ENCODE measurements at places on chromosomes 16 and 17. TPM values are rescaled to one million over a fixed set of nuclear protein-coding genes. Genes with fewer than 3 reads are reported as not detected.

GRCh38 chr17:76920364-76921139, 52.3 kb downstream of the MGAT5B start:
- no peaks in the 10 kb centered on the region for H3K27me3 ChIP-seq
- no peaks in the 10 kb centered on the region for H3K36me3 ChIP-seq
- no peak overlapping the region for H3K4me3 ChIP-seq
- H3K4me1 ChIP-seq = no peaks in the 10 kb centered on the region
- no peak overlapping the region for H3K27ac ChIP-seq

- H3K27ac ChIP-seq = no peak overlapping the region
- no peaks in the 10 kb centered on the region for H3K36me3 ChIP-seq
- no peak for DNase-seq
- peaks cover 14% of the 10 kb centered on the region for H3K4me1 ChIP-seq
- peaks cover 55% of the 10 kb centered on the region for H3K27me3 ChIP-seq
Measured at GRCh38 chr17:6712058-6712853, 913 bp downstream of the SLC13A5 start.

GRCh38 chr17:1224330-1224729, 44.5 kb upstream of the ABR start:
- peaks cover 3% of the 10 kb centered on the region for H3K4me1 ChIP-seq
- H3K36me3 ChIP-seq = no peaks in the 10 kb centered on the region
- no peak for DNase-seq
- H3K27ac ChIP-seq = no peak overlapping the region
- no peak overlapping the region for H3K4me3 ChIP-seq

DNA sequence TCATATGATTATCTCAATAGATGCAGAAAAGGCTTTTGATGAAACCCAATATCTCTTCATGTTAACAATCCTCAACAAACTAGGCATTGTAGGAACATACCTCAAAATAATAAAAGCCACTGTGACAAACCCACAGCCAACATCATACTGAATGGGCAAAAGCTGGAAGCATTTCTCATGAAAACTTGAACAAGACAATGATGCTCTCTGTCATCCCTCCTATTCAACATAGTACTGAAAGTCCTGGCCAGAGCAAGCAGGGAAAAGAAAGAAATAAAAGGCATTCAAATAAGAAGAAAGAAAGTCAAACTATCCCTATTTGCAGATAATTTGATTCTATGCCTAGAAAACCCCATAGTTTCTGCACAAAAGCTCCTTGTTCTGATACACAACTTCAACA, 999.2 kb upstream of the GOT2 start:
- H3K27me3 ChIP-seq = no peaks in the 10 kb centered on the region
- no peak overlapping the region for H3K4me3 ChIP-seq
- no peaks in the 10 kb centered on the region for H3K4me1 ChIP-seq
- no peak overlapping the region for H3K27ac ChIP-seq

- H3K36me3 ChIP-seq = no peaks in the 10 kb centered on the region
- no peak overlapping the region for H3K27ac ChIP-seq
- peaks cover 9% of the 10 kb centered on the region for H3K27me3 ChIP-seq
- no peak for DNase-seq
- H3K4me3 ChIP-seq = no peak overlapping the region
Measured at GRCh38 chr17:45013021-45013997, 38.1 kb downstream of the DCAKD start.

GRCh38 chr16:12314653-12315185, 338.2 kb downstream of the SNX29 start:
- H3K4me1 ChIP-seq = peaks cover 7% of the 10 kb centered on the region
- no peak overlapping the region for H3K27ac ChIP-seq
- H3K36me3 ChIP-seq = no peaks in the 10 kb centered on the region

GRCh38 chr16:66473654-66474519, 46.8 kb downstream of the BEAN1 start:
- peak overlapping the region; percentile 9 for H3K27ac ChIP-seq
- no peak overlapping the region for H3K4me3 ChIP-seq
- H3K36me3 ChIP-seq = no peaks in the 10 kb centered on the region
- H3K4me1 ChIP-seq = peaks cover 23% of the 10 kb centered on the region
- no peaks in the 10 kb centered on the region for H3K27me3 ChIP-seq

DNA sequence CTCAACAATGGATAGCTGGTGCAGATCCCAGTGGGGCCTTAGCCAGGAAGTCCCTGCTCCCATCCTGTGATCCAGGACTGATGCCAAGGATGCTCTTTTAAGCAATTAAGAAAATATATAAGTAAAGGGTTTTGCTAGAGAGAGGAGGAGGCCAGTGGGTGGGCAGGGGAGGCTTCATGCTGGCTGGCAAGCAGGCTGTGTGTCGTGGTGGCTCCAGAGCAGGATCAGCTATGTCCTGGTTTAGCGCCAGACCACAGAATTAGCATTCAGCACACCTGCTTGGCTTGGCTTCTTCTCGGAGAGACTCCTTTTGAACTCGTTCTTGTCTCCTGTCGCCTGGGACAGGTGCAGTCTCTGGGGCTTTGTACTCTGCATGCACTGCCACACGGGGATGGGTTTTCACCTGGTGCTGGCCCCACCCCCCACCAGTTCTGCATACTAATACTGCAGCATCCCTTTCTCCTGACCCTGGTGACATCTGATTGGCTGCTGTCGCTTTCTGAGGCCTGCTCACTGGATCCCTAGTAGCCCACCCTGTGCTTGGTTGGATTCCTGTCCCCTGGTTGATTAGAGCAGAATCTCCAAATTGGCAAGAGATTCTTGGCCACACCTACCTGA, 66.1 kb downstream of the PLD6 start:
- H3K4me1 ChIP-seq = peaks cover 10% of the 10 kb centered on the region
- no peak overlapping the region for H3K27ac ChIP-seq
- DNase-seq = no peak
- H3K27me3 ChIP-seq = no peaks in the 10 kb centered on the region

- peaks cover 10% of the 10 kb centered on the region for H3K27me3 ChIP-seq
- H3K27ac ChIP-seq = peak overlapping the region; percentile 46
- peak; percentile 92 for DNase-seq
- peaks cover 58% of the 10 kb centered on the region for H3K4me1 ChIP-seq
Measured at GRCh38 chr16:75108792-75109731, 7.5 kb downstream of the LDHD start.

DNA sequence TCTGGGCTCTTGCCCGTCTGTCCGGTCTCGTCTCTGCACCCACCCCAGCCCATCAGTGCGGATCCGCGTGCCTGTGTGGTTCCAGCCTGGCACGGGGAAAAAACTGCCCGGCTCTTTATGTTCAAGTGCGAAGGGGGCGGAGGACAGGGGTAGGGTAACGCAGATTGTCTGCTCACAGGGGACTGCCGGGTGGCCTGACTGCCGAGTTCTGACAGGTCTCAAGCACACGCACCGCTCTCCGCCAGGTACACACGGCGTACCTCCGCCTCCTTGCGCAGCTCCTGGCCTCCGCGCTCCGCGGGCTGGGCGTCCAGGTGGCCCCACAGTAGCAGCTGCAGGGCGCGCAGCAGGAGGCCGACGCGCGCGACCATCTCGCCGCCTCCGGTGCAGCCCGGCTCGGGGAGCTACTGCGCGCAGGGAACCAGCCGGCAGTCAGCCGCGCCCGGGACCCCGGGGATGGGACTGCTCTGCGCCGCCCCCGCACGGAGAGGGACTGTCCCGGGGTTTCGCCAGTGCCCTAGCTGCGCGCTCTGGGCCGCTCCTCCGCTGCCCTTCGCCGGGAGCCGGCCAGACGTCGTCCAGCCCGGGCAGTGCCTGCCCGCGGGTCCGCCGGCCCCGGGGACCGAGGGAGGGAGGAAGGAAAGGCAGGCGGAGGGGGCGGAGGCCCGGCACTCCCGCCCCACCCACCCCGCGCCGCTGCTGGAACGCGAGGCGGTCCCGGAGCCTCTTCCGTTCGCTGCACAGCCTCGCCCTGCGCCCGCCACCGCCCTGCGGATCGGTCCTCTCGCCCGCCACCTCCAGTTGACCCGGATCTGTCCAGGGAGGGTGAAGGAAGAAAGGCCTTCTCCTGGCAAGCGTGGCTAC, at the start of gene MMP28:
TSS of gene MMP28 (minus strand) at position 635 of the 864 bp plus-strand sequence. CDS start at position 371, 264 bp downstream.
- H3K27me3 ChIP-seq = peaks cover 20% of the 10 kb centered on the region
- peak within 1 kb of the TSS; percentile 68 for H3K4me3 ChIP-seq
- DNase-seq = peak; percentile 64
- peaks cover 17% of the 10 kb centered on the region for H3K4me1 ChIP-seq
- H3K27ac ChIP-seq = no peak within 1 kb of the TSS

- no peaks in the 10 kb centered on the region for H3K36me3 ChIP-seq
- no peaks in the 10 kb centered on the region for H3K27me3 ChIP-seq
- no peak overlapping the region for H3K27ac ChIP-seq
- no peak for DNase-seq
- peaks cover 3% of the 10 kb centered on the region for H3K4me1 ChIP-seq
Measured at GRCh38 chr16:14280541-14280940, 209.4 kb downstream of the MRTFB start.

GRCh38 chr16:13429416-13429815, 490.5 kb upstream of the ERCC4 start:
- no peaks in the 10 kb centered on the region for H3K4me1 ChIP-seq
- H3K27me3 ChIP-seq = no peaks in the 10 kb centered on the region
- H3K36me3 ChIP-seq = no peaks in the 10 kb centered on the region
- no peak overlapping the region for H3K4me3 ChIP-seq
- DNase-seq = no peak

- no peak overlapping the region for H3K27ac ChIP-seq
- H3K4me1 ChIP-seq = no peaks in the 10 kb centered on the region
- no peak for DNase-seq
- no peak overlapping the region for H3K4me3 ChIP-seq
- H3K27me3 ChIP-seq = peaks cover 1% of the 10 kb centered on the region
Measured at GRCh38 chr17:70702683-70703255, 533.4 kb downstream of the KCNJ2 start.

- H3K4me3 ChIP-seq = no peak overlapping the region
- no peaks in the 10 kb centered on the region for H3K36me3 ChIP-seq
- no peak overlapping the region for H3K27ac ChIP-seq
Measured at GRCh38 chr17:10055262-10055975, 143.0 kb downstream of the GAS7 start.

- no peak for DNase-seq
- peaks cover 10% of the 10 kb centered on the region for H3K4me1 ChIP-seq
- H3K27me3 ChIP-seq = no peaks in the 10 kb centered on the region
- H3K27ac ChIP-seq = no peak overlapping the region
- no peak overlapping the region for H3K4me3 ChIP-seq
Measured at GRCh38 chr17:65541453-65541852, 20.0 kb downstream of the AXIN2 start.

- no peak overlapping the region for H3K4me3 ChIP-seq
- no peaks in the 10 kb centered on the region for H3K36me3 ChIP-seq
- H3K27me3 ChIP-seq = no peaks in the 10 kb centered on the region
- no peak overlapping the region for H3K27ac ChIP-seq
- no peak for DNase-seq
Measured at GRCh38 chr17:63099425-63099824, 133.4 kb downstream of the TANC2 start.

GRCh38 chr16:83045790-83046189, 419.0 kb downstream of the CDH13 start:
- H3K4me1 ChIP-seq = no peaks in the 10 kb centered on the region
- no peak overlapping the region for H3K27ac ChIP-seq
- no peaks in the 10 kb centered on the region for H3K36me3 ChIP-seq
- no peak for DNase-seq

- peak overlapping the region; percentile 80 for H3K27ac ChIP-seq
- H3K27me3 ChIP-seq = no peaks in the 10 kb centered on the region
- peak overlapping the region; percentile 15 for H3K4me3 ChIP-seq
- DNase-seq = peak; percentile 59
- peaks cover 71% of the 10 kb centered on the region for H3K4me1 ChIP-seq
Measured at GRCh38 chr17:40331743-40332641, 23.0 kb downstream of the RARA start.

DNA sequence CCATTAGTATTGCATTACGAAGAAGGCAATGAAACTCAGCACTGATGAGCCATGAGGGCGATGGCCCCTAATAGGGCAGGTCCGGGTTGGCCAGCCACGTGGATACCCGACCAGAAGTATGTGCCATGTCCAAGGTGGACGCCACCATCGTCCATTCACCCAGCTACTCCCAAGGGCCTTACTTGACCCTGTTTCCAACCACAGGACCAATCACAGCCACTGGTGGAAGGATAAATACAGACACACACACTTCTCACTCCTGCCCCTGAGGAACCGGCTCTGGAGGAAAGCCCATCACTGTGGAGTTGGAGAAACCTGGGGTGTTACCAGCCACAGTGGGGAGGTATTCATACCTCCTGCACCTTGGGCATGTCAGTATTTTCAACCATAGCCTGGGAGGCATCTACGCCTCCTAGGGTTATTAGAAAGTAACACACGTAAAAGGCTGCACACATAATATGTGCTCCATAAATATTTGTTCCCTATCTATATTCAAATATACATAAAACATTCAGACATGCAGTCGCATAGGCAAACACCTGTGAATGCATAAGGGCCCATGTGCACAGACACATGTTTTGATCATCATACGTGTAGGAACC, 5.4 kb upstream of the ITGA3 start:
- peaks cover 26% of the 10 kb centered on the region for H3K4me1 ChIP-seq
- H3K36me3 ChIP-seq = no peaks in the 10 kb centered on the region
- no peak for DNase-seq
- H3K4me3 ChIP-seq = no peak overlapping the region

DNA sequence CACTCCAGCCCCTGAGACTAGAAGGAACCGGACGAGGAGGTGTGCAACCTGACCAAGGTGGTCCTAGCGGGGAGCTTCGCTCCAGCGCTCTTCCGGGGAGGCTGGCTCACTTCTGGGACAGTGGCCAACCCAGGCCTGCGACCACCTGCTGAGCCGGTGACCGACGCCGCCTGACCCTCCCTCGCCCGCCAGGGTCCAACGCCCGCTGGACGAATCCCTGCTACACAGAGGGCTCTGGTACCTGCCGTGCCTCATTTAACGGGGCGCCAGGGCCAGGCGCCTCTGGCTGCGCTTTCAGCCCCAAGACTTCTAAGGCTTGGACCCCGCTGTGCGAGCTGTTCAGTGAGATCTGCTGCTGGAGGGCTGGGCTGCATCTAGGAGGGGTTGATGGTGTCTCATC, 99.5 kb upstream of the KCNJ18 start:
- H3K27ac ChIP-seq = no peak overlapping the region
- no peak overlapping the region for H3K4me3 ChIP-seq
- DNase-seq = no peak
- no peaks in the 10 kb centered on the region for H3K36me3 ChIP-seq

- no peak overlapping the region for H3K27ac ChIP-seq
- H3K4me1 ChIP-seq = no peaks in the 10 kb centered on the region
- DNase-seq = no peak
Measured at GRCh38 chr16:14017886-14018285, 53.2 kb upstream of the MRTFB start.

GRCh38 chr17:13931800-13932460, 137.4 kb upstream of the COX10 start:
- H3K27me3 ChIP-seq = no peaks in the 10 kb centered on the region
- H3K36me3 ChIP-seq = peaks cover 2% of the 10 kb centered on the region
- no peaks in the 10 kb centered on the region for H3K4me1 ChIP-seq
- no peak overlapping the region for H3K4me3 ChIP-seq

The ABCA6 gene
- total RNA-seq = not detected

The GAS2L2 gene
- total RNA-seq = 0.27 TPM

The SMURF2 gene
- 13.8 TPM for total RNA-seq

The TLCD2 gene
- total RNA-seq = 0.07 TPM

The RNF43 gene
- total RNA-seq = 0.34 TPM

The NIP7 gene
- 37.7 TPM for total RNA-seq

The TMEM100 gene
- not detected for total RNA-seq

The KRT15 gene
- total RNA-seq = not detected

The SHPK gene
- 10.0 TPM for total RNA-seq

The RHBDF1 gene
- total RNA-seq = not detected

The MT1F gene
- 9.0 TPM for total RNA-seq

The KRTAP9-4 gene
- not detected for total RNA-seq

All from activated CD8-positive, alpha-beta T cell treated with anti-CD3 and anti-CD28 coated beads for 36 hours (primary cell).